ENCODE measurements at places on chromosomes 1 and 21.

- peak; percentile 36 for DNase-seq
Observed at GRCh38 chr1:174982971-174983689, 16.6 kb upstream of the CACYBP start.

DNA sequence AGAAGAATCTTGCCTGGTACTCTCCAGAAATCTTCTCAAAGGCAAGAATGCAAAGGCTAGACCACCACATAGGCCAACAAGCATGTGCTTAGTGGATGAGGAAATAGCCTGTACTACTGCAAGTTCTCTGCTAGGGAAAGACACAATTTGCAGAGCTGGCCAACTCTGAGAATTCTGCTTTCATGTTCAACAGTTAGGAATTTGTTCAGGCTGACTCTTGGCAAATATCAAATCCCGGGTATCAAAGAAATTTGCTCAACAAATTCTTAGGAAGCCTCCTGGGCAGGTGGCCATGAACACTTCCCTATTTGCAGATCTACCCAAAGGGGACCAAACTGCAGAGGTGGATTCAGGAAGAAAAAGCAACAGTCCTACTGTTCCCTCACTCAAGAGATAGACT lies 15.0 kb upstream of the H3-3A start:
- DNase-seq: no peak

- no peak for DNase-seq
Observed at GRCh38 chr21:32056791-32057190, 184.0 kb downstream of the HUNK start.

DNA sequence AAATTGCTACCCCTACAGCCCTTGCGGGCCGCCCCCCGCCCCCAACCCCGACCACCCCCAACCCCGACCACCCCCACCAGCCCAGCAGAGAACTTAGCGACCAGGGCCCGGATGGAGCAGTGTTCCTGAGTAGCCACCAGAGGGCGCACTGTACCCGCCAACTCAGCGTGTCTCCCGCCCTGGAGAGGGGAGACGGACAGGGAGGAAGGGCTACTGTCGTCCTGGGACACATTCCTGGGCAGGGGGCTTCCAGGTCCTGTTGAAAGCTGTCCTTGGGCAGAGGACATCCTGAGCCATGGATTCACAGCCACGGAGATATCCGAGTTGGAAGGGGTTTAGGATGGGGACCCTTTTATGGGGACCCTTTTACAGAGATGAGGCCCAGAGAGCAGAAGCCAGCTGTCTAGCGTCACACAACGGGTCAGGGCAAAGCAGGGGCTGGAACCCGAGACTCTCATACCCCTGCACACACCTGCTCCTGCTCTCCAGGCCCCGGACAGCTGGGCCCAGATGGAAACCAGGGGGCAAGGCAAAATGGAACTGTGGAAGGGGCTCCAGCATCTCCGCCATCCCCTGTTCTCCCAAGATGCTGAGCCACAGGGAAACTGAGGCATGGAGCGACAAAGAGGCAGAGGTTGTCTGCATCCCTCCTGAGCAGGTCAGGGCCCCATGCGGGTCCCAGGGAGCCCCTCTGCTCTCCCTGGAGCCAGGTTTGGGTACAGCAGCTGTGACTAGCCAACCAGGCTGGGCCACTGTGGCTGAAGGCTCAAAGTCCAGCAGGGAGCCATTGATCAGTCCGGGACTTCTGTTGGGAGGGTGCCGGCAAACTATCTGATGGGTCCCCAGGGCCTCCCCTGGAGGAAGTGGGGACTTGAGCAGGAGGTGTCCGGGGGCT lies 25.0 kb upstream of the LAPTM5 start:
- peak; percentile 82 for DNase-seq

DNA sequence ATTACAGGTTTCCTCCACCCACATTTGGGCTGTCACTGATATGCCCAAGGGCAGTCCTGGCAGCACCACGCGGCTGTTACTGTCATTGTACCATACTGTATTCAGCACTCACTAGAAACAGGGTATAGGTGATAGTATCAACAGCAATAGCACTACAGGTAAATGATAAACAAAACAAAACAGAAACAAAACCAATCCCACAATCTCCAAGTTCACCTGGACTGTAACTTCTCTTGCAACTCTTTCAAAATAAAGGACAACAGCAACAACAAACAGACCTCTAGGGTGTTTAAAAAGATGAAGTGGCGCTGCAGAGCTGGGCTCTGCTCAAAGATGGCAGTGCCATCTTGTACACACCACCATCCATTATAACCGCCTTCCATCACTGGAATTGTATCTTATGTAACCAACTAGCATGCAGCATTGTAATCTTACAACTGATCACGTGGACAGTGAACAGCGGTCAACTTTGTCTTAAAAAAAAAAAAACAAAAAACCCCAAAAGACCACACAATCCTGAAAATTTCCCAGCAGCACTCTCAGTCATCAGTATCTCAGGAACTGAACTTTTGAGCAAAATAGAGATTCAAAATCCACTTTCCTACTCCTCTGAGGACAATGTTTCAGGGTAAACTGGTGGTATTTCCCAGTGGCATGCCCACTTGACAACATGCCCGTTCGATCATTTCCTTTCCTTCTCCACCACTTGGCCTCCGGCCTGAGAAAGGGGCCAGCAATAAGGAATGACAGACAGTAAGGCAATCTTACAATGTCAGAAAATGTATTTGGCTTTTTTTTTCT lies 3.8 kb downstream of the IRF2BP2 start:
- DNase-seq: peak; percentile 61

DNA sequence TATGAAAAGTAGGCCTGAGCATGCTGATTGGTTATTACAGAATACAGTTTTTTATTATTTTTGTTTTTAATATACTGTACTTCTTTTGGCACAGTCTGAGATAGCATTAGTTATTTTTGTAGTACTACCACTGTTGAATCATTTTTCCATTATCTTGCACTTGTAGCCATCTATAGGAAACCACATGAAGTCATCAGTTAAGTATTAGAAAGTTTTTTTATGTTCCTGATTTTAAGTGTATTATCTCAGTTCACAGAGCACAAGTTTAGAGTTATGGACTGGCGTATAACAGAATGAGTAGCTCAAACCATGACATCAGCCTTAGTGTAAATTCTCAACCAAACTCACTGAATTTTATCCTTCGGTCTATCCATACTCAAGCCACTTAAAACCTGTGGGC lies 22.8 kb downstream of the DHX9 start:
- DNase-seq: no peak

DNA sequence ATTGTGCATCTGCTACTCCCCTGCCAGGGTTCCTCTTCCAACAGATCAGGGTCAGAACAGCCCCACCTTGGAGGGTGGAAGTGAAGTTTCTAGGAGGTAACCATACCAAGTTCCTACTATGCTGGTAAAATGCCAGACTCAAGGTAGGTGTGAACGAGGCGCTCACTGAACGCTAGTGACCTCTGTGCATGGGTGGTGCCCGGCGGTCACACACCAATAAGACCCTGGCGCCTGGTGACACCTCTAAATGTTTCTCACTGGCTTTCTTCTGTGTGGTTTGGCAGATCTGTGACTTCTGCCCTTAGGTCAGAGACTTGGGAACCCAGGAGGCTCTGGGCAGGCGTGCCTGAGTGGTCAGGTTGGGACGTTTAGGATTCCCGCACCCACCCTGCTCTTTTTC lies 55.9 kb downstream of the TMCO4 start:
- no peak for DNase-seq
